ENCODE measurements at places on chromosomes 4 and X.

GRCh38 chr4:155473420-155474095 is 96.8 kb upstream of the MAP9 start:
- DNase-seq = no peak

DNA sequence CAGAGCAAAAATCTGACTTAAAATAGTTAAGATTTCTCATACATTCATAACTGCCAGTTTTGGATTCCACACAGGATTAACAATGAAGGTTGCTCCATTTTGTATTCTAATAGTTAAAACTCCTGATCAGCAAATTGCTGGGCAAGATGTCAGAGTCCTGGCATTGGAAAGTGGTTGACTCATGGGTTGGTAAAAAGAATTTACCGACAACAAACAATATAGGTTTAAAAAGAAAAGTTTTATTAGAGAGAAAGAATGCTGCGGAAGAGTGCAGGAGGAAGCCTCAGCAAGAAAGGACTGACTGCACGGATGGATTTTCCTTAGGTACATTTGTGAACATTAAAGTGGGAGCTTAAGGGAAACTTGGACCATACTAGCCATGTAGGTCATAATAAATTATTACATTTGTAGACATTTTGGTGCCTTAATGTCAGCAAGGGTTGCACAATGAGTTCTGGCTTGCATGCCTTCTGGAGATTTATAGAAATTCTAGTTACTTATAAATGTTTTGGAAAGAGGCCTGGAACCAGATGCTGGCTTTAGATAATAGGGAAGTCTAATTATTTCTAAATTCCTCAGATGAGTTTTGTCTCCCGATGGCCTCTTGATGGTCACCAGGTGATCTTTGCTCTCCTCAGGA is 25.4 kb upstream of the IL2 start:
- DNase-seq = no peak

GRCh38 chrX:40694802-40695201 is 40.5 kb downstream of the MED14 start:
- no peak for DNase-seq

DNA sequence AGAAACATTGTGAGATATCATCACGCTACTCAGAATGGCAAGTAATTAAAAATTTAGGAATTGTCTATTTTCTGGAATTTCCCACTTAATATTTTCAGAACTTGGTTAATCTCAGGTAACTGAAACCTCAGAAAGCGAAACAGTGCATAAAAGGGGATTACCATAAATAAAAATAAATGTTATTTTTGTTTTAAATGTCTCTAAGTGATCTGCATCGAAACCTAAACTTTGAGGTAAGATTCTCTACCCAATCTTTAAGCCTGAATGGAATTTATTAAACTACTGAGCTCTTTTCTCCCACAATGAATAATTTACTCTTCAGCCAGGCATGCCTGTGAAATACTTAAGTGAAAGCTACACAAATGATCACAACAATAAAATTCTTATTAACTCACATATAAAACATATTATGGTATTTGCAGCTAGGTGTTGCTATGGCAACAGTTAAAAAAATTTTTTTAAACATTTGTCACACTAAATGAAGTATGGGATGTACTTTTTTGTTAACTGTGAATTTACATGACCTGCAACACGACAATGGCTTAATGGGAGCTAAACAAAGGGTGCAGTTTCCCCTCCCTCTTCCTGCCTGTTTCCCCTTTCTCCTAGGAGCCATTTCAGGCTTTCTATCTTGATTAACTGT is 220.2 kb upstream of the PRPS2 start:
- DNase-seq = no peak

- no peak for DNase-seq
Measured at GRCh38 chrX:9352694-9353411, 112.0 kb upstream of the TBL1X start.

DNA sequence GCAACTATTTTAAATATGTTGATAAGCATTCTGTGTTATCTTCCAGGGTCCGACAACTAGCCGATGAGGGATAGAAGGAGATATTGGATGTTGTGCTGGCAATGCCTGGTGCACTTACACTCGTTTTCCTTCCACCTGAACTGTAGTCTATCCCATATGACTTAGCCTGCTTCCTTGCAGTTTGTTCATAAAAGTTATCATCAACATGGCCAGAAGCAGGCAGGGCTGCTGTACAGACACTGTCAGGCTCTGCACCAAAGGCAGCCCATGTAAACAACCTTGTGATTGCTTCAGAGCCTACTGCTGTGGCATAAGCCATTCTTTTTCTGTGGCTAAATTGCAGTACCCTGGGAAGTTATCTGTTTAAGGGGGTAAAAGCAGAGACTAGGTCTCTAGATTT is 1.6 kb downstream of the MAPK10 start:
- DNase-seq = no peak
